ENCODE measurements at places on chromosomes 3 and 15.

GRCh38 chr3:182803596-182803995 is 10.3 kb downstream of the ATP11B start:
- DNase-seq = no peak

DNA sequence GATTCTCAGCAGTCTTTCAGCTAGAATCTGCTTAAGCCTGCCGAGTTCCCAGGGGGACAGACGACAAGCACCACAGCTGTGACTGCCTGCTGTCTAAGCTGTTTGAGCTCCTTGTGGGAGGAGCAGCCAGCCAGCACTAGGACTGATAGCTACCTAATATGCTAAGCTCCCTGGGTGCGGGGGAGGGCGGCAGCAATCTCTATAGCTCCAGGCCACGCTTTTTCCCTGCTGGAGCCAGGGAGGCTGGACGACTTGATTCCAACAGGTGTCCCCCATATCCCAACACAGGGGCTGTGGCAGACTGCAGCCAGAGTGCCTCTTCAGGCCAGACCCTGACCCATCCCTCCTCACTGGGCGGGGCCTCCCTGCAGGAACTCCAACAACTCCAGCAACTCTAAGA is 134.1 kb upstream of the ARPP21 start:
- no peak for DNase-seq

GRCh38 chr3:170751083-170751898 is 118.7 kb downstream of the RPL22L1 start:
- DNase-seq = peak; percentile 98

DNA sequence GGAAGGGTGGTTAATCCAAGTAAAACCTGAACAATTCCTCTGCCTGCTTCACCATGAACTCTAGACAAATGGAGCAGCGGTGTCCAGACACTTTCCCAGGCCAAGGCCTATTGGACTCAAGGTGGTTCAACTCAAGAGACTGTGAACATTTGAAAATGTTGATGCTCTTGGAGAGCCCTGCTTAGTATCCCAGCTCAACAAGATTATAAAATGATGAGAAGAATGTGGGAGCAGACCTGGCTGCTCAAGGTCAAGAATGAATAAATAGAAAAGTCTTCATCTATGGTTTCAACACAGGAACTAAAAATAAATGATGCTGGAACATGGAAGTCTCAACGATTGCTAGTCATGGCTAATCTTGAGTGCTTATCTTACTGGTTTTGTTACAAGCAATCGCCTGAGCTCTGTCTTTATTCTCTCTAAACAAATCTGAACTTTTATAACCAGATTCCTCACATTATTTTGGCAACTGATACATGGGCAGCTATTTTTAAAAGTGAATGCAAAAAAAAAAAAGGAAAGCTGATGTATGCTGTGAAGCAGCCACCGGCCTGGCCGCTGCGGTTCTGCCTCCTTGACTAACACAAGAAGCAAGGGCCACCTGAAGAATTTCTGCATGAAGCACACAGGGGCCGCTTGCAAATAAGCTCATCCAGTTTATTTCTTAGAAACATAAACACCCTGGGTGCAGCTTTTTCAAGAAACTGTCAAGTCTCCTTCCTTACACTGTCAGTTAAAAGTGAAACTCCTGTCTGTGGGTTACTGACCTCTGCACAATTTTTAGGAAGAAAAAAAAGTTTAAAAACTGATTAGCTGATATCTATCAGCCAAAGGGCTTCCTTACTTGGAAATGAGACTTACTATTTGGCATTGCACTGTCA is 120.1 kb upstream of the ARHGEF3 start:
- DNase-seq = peak; percentile 97

DNA sequence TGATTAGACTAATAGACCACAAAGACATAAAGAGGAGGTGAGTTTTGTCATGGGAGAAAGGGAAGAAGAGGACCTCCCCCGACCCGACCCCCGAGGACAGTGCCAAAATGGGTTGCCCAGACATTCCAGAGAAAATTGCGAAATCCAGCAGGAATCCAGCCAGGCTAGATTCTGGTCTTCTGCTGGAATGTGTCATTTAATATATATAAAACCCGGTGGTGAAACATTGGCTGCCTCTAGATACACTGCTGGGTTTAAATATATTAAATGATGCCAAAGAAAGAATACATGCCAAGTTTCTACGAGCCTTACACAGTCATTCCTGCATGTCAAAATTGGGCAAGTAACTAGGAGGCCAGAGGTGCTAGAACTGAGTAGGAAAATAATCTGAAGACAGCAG is 45.3 kb upstream of the SPESP1 start:
- DNase-seq = peak; percentile 90
